Right ventricle myocardium superior (tissue), 1 donor: ENCODE measurements at places on chromosomes 7 and 10. TPM values are rescaled to one million over a fixed set of nuclear protein-coding genes. Genes with fewer than 3 reads are reported as not detected.

- DNase-seq, result no peak
Observed at GRCh38 chr10:11272915-11273389, 255.3 kb downstream of the CELF2 start.

Gene CSTF2T
- total RNA-seq, result 21.1 TPM

GRCh38 chr10:21336476-21337170 lies 188.9 kb downstream of the SKIDA1 start:
- peak; percentile 56 for DNase-seq

Gene TMEM184A
- total RNA-seq, result 0.30 TPM

DNA sequence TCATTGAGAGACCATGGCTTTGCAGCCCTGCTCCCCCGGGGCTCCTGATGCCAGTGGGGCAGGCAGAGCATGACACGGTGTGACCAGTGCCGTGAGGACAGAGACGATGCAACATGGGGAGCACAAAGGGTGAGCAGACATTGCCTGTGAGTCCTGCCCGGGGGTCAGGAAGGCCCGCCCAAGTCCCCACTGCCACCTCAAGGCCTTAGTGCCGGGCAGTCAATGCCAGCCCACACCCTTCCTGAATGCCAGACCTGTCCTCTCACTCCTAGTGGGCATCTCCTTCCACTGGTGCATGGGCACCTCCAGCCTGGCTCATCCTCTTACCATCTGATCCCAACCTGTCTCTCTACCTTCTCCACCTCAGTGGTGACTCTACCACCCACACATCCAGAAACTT lies 157.9 kb upstream of the ZMIZ1 start:
- DNase-seq, result no peak

DNA sequence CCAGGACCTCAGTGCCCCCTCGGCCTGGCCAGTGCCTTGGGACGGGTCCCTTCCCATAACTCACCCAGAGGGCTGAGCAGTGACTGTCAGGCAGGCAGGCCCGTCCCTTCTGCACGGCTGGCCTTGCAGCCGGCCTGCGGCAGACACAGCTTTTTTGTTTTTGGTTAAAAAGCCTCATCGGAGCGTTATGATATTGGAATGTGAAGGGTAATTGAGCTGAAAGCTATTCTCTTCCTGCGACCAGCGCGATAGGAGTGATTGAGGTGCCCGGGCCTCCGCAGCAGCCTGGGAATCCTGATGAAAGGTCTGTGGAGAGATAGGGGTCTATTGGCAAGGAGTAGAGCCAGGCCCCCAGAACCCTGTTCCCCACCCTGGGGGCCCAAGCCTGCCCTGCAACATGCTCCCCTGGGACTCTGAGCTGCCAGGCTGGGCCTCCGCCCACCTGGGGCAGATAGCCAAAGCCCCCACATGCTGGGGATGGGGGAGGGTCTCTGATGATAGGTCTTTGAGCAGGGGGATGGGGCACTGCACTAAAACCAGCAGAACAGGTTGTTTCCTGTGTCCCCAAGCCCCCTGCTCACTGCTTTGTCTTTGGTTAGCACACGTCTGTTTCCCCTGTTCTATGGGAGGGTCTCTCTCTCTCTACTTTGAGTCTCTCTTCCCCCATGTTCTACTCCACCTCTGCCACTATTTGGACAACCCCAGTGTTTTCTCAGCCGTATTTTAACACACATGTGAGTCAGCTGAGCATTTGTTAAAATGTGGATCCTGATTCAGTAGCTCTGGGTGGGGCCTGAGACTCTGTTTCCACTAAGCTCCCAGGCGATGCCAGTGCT lies 131.9 kb downstream of the CDH23 start:
- DNase-seq, result no peak

DNA sequence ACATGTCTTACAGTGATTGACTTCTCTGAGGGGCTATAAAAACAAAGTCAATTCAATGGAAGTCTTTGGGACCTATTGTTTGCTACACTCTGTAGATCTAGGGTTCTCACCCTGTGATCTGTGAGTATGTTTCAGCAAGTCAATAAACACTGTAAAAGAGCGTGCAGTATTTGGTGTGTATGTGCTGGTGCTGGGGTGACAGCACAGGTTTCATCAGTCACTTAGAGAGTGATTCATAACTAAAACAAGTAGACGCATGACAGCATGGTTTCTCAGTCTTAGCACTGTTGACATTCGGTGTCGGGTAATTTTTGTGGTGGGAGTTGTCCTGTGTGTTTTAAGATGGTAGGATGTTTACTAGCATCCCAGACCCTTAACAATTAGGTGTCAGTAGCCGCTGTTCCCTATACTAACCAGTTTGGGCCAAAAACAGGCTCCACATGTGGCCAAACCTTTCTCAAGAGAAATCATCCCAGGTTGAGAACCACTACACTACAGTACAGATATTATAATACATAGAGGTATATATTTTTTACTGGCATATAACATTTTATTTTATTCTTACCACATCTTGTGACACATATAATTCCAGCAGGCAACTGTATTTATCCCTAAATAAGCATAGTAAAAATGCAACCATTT lies 411.8 kb downstream of the ARL4A start:
- no peak for DNase-seq

Gene LBX1
- not detected for total RNA-seq

Gene ACBD7
- total RNA-seq, result not detected

Gene PIP4K2A
- total RNA-seq, result 13.9 TPM
